Cardiac muscle cell (in vitro differentiated cells and primary cell): ENCODE measurements at places on chromosomes 2 and 18.

- DNase-seq, result no peak
- H3K4me1 ChIP-seq, result peaks cover 5% of the 10 kb centered on the region
- no peaks in the 10 kb centered on the region for H3K36me3 ChIP-seq
- no peak overlapping the region for H3K27ac ChIP-seq
Measured at GRCh38 chr18:3294435-3295080, 32.6 kb downstream of the MYL12B start.

DNA sequence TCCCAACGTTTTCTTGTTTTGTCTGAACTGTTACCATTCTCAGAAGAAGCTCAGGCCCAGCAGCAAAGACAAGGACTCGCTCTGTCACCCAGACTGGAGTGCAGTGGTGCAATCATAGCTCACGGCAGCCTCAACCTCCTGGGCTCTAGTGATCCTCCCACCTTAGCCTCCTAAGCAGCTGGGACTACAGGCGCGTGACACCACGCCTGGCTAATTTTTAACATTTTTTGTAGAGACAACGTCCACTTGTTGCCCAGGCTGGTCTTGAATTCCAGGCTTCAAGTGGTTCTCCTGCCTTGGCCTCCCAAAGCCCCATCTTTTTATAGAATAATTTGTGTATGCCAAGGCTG is 2.0 kb upstream of the SMYD5 start:
- H3K27ac ChIP-seq, result no peak overlapping the region
- no peak overlapping the region for H3K4me3 ChIP-seq
- peaks cover 24% of the 10 kb centered on the region for H3K27me3 ChIP-seq
- H3K36me3 ChIP-seq, result no peaks in the 10 kb centered on the region

DNA sequence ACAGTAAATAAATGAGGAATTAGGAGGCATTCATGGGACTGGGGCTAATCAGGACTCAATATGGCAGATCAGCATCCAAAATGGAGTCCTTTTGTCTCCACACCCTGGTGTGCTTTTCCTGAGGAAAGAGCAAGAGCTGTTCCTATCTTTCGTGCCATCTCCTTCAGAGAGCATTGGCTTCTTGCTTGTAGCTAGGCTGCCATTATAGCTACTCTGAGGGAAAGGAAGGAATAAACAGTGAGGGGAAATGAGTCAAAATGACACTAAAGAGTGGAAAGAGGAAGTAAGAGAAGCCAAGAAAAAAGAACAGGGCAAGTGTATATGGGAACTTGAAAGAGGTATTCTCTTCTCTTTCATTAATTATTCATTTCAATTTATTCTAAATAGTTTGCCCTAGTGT is 8.4 kb upstream of the NMI start:
- H3K27ac ChIP-seq, result no peak overlapping the region
- no peaks in the 10 kb centered on the region for H3K4me1 ChIP-seq
- no peaks in the 10 kb centered on the region for H3K27me3 ChIP-seq
- H3K4me3 ChIP-seq, result no peak overlapping the region
- H3K36me3 ChIP-seq, result no peaks in the 10 kb centered on the region

DNA sequence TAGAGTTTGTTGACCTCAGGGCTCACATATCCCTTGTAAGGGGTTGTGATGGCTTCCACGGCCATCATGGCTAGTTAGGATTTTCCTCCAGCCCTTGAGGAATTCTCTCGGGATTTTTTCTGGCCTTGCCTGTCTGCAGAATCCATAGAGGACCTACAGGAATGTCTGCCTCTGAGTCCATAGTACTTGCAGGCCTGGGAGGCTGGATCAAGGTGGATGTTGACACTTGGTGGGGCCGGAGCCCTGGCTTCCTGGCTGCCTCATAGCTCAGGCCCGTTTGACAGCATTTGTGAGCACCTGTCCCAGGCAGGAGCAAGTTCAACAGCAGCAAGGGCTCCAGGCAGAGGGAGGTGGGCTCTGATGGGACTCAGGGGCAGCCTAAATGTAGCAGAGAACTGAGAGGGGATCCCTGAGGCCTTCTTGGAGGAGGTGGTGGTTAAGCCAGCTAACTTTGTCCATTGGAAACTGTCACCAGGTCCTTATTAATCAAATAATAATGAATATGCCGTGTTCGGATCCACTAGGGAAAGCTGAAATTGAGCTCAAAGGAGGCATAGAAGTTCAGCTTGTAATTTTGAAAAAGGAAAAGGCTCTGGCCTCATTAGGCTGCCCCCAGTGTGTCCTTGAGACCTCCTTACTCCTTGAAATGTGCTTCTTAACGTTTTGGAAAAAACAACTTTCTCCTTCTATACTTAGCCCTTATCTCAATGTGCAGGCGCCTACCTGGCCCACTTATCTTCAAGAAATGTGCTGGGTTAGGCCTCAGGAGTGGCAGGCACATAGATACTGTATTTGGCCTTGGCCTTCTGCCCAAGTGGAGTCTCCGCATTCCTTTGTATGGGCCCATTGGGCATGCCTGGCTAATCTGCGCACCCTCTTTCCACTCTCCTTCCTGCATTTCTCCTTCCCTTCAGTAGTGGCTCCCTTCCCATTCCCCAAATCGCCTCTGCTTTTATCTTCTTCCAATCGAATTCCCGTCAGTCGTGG is 66.9 kb downstream of the HPCAL1 start:
- H3K27me3 ChIP-seq, result no peaks in the 10 kb centered on the region
- no peak overlapping the region for H3K4me3 ChIP-seq
- H3K27ac ChIP-seq, result peak overlapping the region; percentile 69
- DNase-seq, result peak; percentile 31
- H3K4me1 ChIP-seq, result peaks cover 14% of the 10 kb centered on the region

GRCh38 chr2:3151153-3151918 is 226.3 kb downstream of the EIPR1 start:
- H3K36me3 ChIP-seq, result no peaks in the 10 kb centered on the region
- no peaks in the 10 kb centered on the region for H3K27me3 ChIP-seq
- no peaks in the 10 kb centered on the region for H3K4me1 ChIP-seq
- no peak overlapping the region for H3K27ac ChIP-seq
- DNase-seq, result no peak

GRCh38 chr18:58249712-58250111 is 205.7 kb downstream of the NEDD4L start:
- no peaks in the 10 kb centered on the region for H3K27me3 ChIP-seq
- no peak for DNase-seq
- no peak overlapping the region for H3K4me3 ChIP-seq
- H3K27ac ChIP-seq, result no peak overlapping the region
- H3K4me1 ChIP-seq, result no peaks in the 10 kb centered on the region
- H3K36me3 ChIP-seq, result no peaks in the 10 kb centered on the region

GRCh38 chr2:219912491-219912921 is 285.1 kb downstream of the SLC4A3 start:
- no peaks in the 10 kb centered on the region for H3K36me3 ChIP-seq
- no peak overlapping the region for H3K27ac ChIP-seq
- no peaks in the 10 kb centered on the region for H3K27me3 ChIP-seq
- H3K4me3 ChIP-seq, result no peak overlapping the region
- peak; percentile 28 for DNase-seq
- H3K4me1 ChIP-seq, result no peaks in the 10 kb centered on the region

DNA sequence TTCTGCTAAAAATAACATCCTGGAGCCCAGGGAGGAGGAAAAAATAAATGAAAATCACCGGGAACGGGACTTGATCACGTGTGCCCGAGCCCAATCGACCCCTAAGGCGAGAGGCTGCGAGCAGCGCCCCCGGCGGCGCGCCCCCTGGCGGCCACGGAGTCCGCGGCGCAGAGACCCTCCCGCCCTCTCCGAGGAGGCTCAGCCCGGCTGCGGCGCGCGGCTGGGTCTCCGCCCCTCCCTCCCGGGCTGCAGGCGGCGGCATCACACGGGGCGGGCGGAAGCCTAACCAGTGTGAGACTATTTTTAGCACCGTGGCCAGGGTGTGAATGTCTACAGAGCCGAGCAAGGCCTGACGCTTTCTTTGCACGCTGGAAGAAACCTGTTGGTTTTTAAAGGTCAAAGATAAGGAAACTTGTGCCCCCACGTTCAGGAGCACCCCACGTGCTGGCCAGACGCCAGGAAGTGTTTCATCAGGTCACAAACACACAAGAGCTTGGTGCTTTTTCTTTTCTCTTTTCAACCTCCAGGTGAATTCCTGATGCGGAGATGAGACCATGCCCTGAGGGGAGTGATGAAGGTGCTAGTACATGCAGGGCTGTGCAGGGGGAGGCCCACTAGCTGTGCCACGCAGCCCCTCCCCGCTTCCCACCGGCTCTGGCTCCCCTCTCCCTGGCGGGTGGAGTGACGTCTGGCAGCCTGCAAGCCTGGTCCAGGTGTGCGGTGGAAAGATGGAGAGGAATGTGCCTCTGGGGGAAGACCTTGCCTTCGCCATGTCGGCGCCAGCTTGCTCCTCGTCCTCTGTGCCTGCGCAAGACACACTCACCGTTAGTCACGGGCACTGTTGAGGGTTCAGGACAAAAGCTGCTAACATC is 35.3 kb upstream of the DNMT3A start:
- H3K4me1 ChIP-seq, result peaks cover 6% of the 10 kb centered on the region
- H3K36me3 ChIP-seq, result no peaks in the 10 kb centered on the region
- H3K27ac ChIP-seq, result peak overlapping the region; percentile 75
- H3K27me3 ChIP-seq, result no peaks in the 10 kb centered on the region

DNA sequence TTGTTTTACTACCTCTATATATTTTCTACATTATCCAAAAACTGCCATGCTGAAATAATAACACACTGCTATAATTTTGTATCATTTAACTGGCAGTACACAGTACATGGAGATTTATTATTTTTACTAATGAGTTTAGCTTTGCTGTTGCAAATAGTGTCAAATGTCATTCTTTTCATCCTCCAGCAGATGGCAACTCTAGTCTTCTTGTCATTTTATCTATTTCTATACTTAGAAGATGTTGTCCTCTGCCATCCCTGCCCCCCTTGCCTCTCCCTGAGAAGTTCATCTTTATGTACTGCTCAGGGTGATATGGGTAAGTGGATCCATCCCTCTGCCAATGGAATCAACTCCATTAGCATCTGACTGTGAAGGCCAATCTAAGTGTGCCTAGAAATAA is 21.7 kb upstream of the LRRTM1 start:
- no peak overlapping the region for H3K4me3 ChIP-seq
- H3K27me3 ChIP-seq, result no peaks in the 10 kb centered on the region
- H3K27ac ChIP-seq, result no peak overlapping the region
- H3K36me3 ChIP-seq, result no peaks in the 10 kb centered on the region
